ENCODE measurements at places on chromosomes 4 and X. TPM values are rescaled to one million over a fixed set of nuclear protein-coding genes. Genes with fewer than 3 reads are reported as not detected.

DNA sequence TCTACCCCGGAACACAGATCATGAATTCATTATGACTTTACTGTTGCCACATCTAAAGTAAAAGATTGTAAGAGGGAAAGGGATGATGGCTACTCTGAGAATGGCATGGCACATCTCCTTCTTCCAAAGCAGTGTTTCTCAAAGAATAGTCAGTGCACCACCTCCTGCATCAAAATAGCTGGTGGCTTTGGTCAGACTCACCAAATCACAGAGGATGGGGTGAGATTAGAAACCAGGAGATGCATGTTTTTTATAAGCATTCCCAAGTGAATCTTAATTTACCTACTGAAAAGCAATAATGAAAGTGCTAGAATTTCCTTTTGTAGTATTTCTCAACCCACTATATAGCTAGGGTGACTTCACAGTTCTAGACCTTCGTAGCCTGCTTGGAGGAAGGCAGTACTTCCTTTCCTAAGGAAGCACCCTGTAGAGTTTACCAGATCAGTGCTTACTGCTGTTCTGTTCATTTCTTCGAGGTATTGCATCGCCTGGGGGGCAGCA, 340.8 kb upstream of the KLF3 start:
- no peak for DNase-seq

- no peak for DNase-seq
Observed at GRCh38 chr4:74378573-74378972, 13.6 kb downstream of the EREG start.

DNA sequence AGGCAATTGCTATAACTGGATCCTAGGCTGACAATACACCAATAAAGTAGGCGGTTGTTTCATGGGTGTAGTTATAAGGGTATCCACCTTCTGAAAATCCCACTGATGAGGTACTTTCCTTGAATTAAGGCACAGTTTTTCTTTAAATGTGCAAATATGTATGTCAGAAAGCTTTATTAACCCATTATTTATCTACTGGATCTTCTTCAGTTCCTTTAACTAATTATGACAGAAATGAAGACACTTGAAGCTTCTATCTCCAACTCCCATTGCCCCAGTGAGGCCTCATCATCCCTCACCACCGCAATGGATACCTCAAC, 159.6 kb upstream of the KLF3 start:
- DNase-seq = no peak

DNA sequence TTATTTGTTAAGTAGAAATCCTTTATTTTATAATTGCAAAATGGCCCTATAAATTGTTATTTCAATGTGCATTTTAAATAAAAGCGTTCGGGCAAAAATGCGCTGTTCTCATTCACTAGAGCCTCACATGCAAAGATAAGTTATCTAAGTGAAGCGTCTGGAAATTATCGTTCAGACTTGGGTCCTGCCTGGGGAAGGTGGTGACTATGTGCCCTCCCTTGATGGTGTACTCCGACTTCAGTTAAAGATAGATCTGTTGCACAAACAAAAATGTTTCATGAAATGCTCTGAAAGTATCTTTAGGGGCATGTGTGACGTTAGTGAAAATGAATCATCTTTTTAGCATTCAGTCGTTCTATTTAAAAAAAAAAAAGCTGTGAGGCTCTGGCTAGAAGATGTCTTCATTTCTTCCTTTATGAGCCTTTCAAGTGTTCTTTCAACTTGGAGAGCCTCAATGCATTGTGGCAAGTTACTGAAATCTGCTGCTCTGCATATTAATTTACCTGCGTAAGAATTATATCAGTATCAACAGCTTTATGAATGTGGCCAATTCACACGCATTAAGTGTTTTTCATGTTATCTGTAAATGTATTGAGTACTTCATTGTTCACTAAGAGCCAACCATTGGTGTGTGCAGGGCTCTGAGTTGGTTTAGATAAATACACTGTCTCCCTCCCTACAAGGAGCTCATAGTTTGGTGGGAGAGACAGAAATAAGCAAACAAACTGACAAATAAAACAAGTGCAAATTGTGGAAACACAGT, 83.0 kb downstream of the AFF1 start:
- DNase-seq = no peak

- DNase-seq = no peak
Observed at GRCh38 chr4:3483471-3483921, 20.4 kb downstream of the DOK7 start.

GRCh38 chr4:162241857-162242256, 78.1 kb upstream of the FSTL5 start:
- no peak for DNase-seq

- no peak for DNase-seq
Observed at GRCh38 chr4:182746876-182747275, 170.3 kb downstream of the DCTD start.

- DNase-seq = no peak
Observed at GRCh38 chr4:42345962-42346544, 51.2 kb upstream of the SHISA3 start.

GRCh38 chr4:38925492-38926413, 58.1 kb downstream of the FAM114A1 start:
- DNase-seq = no peak

DNA sequence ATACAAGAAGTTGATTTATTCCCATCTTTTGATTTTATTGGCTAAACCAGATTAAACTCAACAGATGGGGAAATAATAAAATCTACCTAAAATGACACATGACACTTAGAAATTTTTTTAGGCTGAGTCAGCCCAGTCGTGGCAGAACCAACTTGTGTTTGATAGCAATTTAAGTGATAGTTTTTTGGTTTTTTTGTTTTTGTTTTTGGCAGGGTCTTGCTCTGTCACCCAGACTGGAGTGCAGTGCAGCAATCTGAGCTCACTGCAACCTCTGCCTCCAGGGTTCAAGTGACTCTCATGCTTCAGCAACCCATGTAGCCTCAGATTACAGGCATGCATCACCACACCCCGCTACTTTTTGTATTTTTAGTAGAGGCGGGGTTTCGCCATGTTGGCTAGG, 370.3 kb upstream of the NOCT start:
- DNase-seq = no peak

GRCh38 chr4:26663888-26664287, 80.0 kb downstream of the TBC1D19 start:
- DNase-seq = no peak

- DNase-seq = no peak
Observed at GRCh38 chr4:85257817-85258370, 217.1 kb upstream of the ARHGAP24 start.

- DNase-seq = peak; percentile 17
Observed at GRCh38 chr4:24912252-24913118, at the start of gene CCDC149. TSS of gene CCDC149 (minus strand) at chr4:24913042. CDS start at chr4:24912864, 178 bp downstream.

GRCh38 chr4:81197864-81198524, 17.0 kb downstream of the PRKG2 start:
- no peak for DNase-seq

DNA sequence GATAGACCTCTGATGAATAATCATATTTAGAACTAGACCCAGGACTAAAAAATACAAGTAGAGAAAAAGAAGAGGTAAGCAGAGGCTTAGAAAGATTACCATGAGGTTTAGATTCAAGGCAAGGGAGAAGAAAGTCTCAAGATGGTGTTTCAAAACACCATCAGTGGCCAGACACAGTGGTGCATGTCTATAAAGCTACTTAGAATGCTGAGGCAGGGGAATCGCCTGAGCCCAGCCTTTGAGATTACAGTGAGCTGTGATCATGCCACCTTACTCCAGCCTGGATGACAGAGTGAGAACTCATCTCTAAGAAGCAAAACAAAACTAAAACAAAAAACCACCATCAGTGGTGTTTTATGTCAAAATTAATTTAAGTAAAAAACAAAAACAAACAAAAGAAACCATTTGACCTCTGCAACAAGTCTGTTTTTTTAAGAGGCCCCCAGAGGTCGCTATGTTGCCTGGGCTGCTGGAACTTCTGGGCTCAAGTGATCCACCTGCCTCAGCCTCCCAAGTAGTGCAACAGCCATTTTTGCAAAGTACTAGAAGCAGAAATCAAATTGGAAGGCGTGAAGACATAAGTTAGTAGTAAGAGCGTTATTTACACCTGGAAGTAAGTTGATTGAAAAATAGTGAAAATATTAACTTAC, 784.3 kb downstream of the ADGRL3 start:
- DNase-seq = no peak

DNA sequence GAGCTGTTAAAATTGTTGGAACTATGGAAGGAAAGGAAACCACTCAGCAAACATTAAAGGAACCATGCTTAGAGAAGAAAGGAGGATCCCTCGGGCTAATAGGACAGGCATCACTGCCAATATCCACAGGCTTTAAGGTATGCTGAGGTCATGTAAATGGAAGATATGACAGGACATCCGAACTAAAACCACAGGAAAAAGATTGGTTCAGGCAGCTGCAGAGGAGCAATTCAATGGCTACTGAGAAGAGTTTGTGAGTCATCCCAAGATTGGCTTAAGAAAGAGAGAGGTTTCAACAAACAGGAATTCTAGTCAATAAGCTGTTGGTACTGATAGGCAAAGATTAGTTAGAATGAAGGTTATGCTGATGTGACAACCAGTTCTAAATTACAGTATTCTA, 106.4 kb upstream of the FAM241A start:
- no peak for DNase-seq

DNA sequence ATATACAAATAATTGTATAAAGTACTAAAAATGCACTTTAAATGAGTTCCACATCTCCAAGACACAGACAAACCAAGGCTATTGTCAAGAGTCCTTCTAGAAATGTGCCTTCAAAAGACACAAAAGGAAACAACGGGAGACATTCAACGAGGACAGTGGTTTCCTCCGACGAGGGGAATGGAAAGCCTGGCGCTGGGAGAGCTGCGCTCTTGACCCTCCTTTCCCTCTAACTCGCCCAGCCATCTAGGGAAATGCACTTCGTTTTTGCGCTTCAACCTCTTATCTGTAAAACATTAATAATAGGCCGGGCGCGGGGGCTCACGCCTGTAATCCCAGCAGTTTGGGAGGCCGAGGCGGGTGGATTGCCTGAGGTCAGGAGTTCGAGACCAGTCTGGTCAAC, 37.0 kb downstream of the ZFP42 start:
- no peak for DNase-seq

DNA sequence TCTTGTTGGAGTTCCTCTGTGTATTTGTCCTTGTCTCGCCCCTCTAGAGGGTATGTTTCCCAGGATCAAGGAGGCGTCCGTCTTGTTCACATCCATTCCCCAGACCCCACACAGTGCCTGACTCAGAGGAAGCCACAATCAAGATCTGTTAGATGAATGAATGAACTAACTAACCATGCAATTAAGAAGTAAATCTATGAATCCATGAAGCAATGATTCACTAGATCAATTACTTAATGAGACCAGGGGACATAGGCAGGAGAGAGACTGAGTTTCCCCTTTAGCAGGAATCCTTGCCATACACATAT, 11.9 kb downstream of the BLOC1S4 start:
- DNase-seq = no peak

DNA sequence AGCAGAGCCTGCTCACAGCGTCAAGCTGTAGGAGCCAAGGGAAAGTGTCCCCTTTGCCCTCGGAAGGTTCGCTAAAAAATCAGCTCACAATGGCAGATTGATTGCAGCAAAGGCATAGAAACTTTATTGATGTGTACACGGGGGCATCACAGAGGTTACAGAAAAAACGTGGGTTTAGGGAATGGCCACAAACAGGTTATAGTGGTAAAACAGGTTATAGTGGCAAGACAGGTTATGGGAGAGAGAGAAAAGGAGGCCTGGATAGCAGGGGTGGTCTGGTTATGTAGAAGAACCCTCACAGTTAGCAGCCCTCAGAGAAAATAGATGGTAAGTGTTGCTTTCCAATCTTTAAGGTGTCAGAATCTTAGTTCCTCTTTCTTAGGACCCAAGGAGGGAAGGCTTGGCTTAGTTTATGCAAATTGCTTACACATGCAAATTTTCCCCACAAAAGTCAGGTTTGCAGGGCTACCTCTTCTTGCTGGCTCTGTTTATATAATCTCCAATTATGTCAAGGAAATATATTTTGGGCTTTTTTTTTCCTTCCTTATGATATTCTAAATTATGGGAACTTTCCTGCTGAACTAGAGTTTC, 113.7 kb downstream of the BMP15 start:
- DNase-seq = no peak

DNA sequence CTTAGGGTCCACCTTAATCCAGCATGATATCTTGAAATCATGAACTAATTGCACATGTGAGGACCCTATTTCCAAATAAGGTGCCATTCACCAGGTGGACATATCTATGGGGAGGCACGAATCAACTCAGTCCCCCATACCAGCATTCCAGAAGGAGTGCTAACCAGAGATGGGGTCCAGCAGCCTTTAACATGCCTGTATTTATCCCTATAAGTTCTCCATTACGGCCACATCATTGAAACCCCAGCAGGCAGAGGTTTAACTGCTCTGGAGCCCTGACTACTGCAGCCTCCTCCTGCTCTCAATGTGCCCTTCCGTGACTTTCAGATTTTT, 3.2 kb upstream of the ASMTL start:
- no peak for DNase-seq

DNA sequence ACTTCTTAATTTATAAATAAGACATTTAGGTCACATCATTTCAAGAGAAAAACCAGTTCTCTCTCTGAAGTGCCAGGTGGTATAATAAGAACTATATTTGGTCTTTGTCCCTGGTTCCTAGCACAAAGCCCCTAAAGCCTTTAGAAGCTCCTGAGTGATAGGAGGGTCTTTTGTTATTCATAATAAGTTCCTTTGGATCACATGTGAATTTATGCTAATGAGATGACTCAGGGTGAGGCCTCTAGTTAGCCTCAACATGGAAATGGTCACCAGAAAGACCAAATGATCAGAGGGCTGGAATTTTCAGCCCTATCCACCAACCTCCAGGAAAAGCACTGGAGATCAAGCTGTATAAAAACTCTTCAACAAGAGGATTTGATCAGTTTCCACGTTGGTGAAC, 68.1 kb upstream of the BLTP1 start:
- DNase-seq = no peak

GRCh38 chr4:22238742-22239141, 277.1 kb downstream of the ADGRA3 start:
- DNase-seq = no peak

GRCh38 chr4:52822583-52822971, 39.5 kb upstream of the RASL11B start:
- DNase-seq = no peak

DNA sequence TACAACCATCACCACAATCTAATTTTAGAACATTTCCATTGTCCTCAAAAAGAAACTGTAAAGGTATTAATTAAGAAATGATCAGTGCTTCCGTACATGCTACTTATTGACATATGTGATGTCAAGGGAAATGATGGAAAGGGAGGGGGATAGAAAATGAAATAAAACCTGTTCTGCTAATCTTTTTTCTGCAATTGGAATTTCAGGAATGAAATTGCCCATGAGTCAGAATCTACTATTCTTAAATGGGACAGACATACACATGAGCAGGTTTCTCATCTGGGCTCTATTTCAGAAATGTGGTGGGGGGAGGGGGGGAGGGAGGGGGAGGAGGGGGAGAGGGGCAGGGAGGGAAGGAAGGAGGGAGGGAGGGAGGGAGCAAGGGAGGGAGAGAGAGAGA, 91.0 kb downstream of the SHROOM4 start:
- DNase-seq = no peak

The STK32B gene
- 2.3 TPM for total RNA-seq

The SMPX gene
- total RNA-seq = not detected

The TSPAN5 gene
- 30.8 TPM for total RNA-seq

The ZNF157 gene
- total RNA-seq = 0.78 TPM

The PABPC1L2A gene
- not detected for total RNA-seq

The HSPA4L gene
- 6.7 TPM for total RNA-seq

The ZNF41 gene
- total RNA-seq = 6.9 TPM

The SLC25A43 gene
- 37.8 TPM for total RNA-seq

The PNMA6F gene
- not detected for total RNA-seq

The PLAC8 gene
- 0.20 TPM for total RNA-seq

The SGMS2 gene
- 80.8 TPM for total RNA-seq

The GUCY1B1 gene
- total RNA-seq = 8.6 TPM

The FAM241A gene
- 2.5 TPM for total RNA-seq

The UGT2B11 gene
- total RNA-seq = not detected
